ENCODE measurements at places on chromosomes 11 and 22.

- DNase-seq: no peak
These were observed 422 bp downstream of the GLB1L2 start for GRCh38 chr11:134332189-134332631.

GRCh38 chr11:102580185-102580951 lies 44.8 kb downstream of the MMP20 start:
- DNase-seq: no peak

DNA sequence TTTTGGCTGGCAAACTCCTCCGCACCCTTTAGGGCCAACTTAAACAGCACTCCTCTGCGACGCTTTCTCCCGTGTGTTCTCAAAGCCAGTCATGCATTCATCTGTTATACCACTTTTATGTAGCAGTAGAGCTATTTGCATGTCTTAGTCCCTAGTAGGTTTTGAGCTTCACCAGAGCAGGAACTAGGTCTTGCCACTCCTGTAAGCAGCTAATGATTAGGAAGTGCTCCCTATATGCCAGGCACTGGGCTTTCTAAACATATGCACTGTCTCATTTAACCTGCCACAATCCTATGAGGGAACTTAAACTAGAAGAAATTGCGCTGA lies 180.8 kb downstream of the DBX1 start:
- DNase-seq: no peak

- peak; percentile 57 for DNase-seq
These were observed 7.2 kb downstream of the AHNAK start for GRCh38 chr11:62539238-62539925.

DNA sequence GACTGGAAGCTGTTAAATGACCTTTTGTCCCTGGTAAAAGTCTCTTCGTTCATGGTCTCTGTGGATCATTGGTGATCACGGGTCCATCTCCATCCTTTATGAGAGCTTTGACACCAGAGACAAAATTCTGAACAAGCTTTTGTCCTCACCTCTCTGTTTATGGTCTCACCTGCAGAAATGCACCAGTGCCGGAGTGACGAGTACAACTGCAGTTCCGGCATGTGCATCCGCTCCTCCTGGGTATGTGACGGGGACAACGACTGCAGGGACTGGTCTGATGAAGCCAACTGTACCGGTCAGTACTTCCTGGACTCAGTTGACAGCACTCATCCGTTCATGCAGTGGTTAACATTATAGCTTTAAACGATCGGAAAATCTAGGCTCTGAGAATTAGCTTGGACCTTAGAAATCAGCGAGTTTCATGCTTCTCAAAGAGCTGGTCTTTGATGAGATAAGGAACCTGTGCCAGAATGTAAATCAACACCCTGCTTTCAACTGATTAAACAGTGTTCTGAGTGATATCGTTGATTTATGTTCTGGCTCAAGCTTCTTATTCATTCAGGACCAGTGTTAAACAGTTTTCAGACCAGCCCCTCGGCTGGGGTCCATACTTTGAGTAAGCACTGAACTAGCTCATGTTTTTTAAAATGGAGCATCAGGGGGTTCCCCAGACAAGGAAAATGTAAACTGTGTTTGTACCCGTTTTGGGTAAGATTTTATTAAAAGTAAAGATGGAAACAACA lies 124.5 kb upstream of the SORL1-AS1 start:
- DNase-seq: no peak

DNA sequence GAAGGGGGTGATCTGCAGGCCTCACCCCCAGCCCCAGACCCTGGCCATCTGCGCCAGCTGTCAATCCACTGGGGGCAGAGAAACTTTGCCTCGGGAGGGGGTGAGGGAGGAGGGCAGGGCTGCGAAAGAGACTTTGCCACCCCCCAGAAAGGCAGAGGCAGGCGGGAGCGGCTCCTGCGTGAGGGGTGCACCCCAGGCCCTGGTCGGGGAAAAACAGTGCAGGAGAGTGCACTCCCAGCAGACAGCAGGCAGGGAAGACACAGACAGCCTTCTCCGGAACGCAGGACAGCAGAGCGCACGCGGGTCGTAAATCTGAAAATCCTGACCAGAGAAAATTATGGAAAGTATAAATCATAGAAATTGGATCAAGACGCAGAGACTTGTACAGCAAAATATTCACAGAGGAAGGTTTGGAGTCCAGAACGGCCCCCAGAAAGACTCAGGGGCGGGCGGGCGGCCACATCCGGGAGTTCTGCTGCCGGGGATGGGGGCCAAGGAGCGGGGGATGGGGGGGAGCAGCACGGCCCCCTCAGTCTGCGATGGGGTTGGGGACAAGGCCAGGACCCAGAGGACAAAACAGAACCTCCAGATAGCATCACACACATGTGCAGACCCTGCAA lies 8.0 kb upstream of the MRPL23 start:
- DNase-seq: no peak

GRCh38 chr11:63179432-63180041 lies 35.5 kb upstream of the SLC22A24 start:
- no peak for DNase-seq

GRCh38 chr11:85062659-85063058 lies 564.5 kb downstream of the DLG2 start:
- DNase-seq: no peak

- DNase-seq: no peak
These were observed 38.2 kb upstream of the PAK1 start for GRCh38 chr11:77512092-77512491.

GRCh38 chr22:47624252-47625012 lies 862.0 kb downstream of the TBC1D22A start:
- no peak for DNase-seq

GRCh38 chr11:118343981-118344515 lies at the start of gene CD3G:
Gene CD3G (plus strand): TSS chr11:118344344. CDS start chr11:118344424, 80 bp downstream.
- DNase-seq: peak; percentile 79

- no peak for DNase-seq
These were observed 345.4 kb downstream of the TENM4 start for GRCh38 chr11:79095424-79095823.

DNA sequence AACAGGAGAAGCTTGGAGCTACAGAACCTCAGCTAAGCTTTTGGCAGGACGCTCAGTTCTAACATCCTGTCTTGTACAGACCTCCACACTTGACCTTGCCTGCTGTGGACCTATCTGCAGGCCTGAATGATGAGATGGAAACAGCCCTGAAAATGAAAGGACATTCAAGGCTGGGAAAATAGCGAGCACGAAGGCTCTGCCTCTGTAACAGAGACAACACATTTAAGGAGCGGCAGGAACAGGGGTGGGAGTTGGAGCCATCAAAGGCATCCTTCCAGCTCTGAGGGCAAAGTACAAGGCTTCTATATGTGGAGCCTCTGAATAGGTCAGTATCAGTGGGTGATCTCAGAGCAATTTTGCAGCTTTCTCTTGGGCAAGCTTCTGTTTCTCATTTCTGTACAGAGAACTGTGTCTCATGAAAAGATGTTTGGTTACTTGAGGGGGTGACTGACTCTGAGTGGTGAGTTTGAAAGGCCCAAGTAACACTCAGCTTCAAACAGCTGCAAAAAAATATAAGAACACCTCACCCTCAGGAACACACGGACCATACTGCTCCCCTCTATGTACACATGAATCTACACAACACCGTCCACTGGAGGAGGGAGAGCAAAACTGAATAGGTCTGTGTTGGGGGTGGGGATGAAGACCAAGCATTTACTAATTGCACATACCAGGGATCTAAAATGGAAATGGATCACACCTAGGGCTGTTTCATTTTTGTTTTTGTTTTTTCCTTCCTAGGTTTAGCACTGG lies 101.6 kb downstream of the CCDC81 start:
- DNase-seq: no peak

- DNase-seq: no peak
These were observed 333.1 kb downstream of the CTTN start for GRCh38 chr11:70731271-70732022.

DNA sequence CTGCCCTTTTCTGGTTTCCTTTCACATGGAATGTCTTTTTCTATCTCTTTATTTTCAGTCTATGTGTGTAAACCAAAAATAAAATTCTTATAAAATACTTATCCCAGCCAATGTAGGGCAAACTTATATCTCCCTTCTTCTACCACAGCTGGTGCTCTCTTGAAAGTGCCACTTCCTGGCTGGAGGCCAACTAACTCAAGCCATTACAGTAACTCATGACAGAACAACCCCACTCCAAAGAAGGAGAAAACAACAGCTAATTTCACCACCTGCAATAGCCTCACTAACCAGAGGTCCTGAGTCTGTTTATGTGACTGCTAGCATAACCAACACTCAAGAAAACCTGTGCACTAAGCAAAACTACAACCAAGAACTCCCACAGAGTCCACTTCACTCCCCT lies 74.9 kb upstream of the DBX1 start:
- no peak for DNase-seq

- DNase-seq: no peak
These were observed 4.7 kb upstream of the MAJIN start for GRCh38 chr11:64976651-64977050.

DNA sequence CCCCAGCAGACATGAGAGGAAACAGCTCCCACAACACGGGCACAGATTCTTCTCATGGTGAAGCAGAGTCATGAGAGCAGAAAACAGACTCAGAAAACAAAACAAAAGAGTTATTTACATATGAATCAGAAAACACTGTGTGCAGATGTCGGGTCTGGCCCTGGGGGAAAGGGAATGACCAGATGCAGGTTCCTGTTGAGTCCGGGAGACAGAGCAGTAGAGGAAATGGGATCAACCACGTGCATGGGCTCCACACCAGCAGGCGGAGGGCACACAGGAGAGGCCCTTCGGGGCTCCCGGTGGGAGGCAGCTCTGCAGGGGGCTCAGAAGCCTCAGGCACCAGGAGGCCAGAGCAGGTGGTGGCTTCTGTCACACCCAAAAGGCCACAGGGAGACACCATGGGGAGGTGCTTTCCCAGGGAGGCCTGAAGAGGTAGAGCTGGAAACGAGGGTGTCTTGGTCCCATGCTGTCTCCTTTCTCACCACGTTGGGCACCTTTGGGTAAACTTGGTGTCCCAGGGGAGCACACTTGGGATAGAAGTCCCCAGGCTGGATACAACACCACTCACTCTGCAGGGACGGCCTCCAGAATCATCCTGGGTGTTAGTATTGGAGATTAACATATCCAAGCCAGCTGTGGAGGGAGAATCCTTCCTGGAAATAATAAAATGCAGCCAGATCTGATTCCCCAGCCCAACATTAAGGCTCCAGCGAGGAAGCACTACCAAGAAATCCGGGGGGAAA lies 764.7 kb downstream of the BRD1 start:
- DNase-seq: no peak

DNA sequence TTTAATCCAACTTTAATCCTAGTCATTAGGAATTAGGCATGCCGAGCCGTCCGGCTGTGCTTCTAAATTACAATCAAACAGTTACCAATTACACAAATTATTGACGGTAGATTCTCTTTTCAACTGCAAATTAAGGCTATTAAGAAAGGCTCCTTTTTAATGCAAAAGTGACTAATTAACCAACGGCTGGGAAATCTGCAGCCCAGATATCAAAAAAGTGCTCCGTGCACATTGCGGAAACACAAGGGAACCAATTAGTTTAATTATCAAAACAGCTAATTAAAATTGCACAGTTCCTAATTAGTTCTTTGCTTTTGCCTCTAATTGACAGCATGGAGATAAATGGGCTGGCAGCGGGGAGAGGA lies 19.4 kb upstream of the LMO1 start:
- no peak for DNase-seq

- no peak for DNase-seq
These were observed 31.7 kb upstream of the P2RY2 start for GRCh38 chr11:73186294-73186850.

- DNase-seq: no peak
These were observed 58.0 kb downstream of the C11orf91 start for GRCh38 chr11:33642461-33643166.

GRCh38 chr11:36638556-36638955 lies 40.5 kb upstream of the RAG2 start:
- DNase-seq: no peak

GRCh38 chr11:95599959-95600586 lies 189.5 kb downstream of the FAM76B start:
- DNase-seq: no peak
